ENCODE measurements at places on chromosomes 5 and 9.

DNA sequence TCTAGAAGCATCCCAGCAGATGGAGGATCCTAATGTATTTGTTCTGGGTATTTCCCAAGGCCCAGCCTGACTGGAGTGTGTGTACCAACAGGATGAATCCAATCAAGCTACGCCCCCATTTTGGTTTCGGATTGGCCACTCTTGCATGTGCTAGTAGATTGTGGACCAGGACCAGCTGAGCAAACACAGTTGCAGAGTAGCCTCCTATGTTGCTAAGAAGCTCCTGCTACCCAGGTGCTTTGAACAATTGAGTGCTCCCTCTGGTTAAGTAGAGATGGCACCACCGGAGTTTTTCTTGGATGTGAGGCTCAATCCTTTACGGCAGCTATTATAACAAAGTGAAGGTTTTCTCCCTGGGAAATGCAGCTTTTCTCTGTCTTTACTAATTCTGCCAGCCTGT lies 204.5 kb downstream of the NTRK2 start:
- no peak for DNase-seq

- no peak for DNase-seq
These were observed 500.1 kb downstream of the GABRG2 start for GRCh38 chr5:162567644-162568043.

- no peak for DNase-seq
These were observed at the start of gene CSF2 for GRCh38 chr5:132073231-132074013. Gene CSF2, plus strand, starts transcription at chr5:132073789. Its CDS starts 35 bp downstream, at chr5:132073824.

GRCh38 chr9:36053971-36054370 lies 17.3 kb downstream of the RECK start:
- peak; percentile 26 for DNase-seq

GRCh38 chr5:42522783-42523182 lies 99.5 kb downstream of the GHR start:
- DNase-seq = no peak

GRCh38 chr5:228886-229285 lies 10.8 kb downstream of the SDHA start:
- DNase-seq = no peak

- no peak for DNase-seq
These were observed 81.8 kb downstream of the FBXW11 start for GRCh38 chr5:171924493-171925122.

DNA sequence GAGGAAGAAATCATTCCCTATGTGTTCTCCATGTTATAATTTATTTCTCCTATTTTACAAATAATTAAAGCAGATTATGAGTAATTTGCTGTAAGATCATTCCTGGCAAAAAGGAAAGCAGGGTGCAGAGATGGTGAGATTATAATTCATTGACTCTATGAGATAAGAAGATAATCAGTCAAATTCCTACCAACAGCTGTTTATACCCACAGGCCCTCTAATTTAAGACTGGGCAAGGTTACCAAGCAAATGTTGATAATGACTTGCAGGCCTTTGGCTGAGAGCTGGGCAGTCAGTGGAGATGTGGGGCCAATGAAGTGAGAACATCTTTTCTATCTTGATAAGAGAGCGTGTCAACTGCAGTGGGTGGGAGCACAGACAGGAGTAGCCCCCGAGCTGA lies 222.7 kb downstream of the ICE1 start:
- no peak for DNase-seq

DNA sequence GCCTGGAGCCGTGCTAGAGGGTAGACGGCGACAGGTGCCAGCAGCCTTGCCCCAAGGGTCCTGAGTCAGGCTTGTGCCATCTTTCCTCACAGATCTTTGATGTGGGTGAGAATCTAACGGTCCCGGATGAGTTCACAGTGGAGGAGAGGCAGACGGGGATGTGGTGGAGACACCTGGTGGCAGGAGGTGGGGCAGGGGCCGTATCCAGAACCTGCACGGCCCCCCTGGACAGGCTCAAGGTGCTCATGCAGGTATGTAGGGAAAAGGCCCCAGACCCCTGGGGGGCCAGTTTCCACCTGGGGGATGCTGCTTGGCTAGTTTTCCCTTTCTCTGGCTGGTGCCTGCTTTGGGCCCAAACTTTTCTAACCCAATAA lies 24.0 kb downstream of the PTGES2 start:
- no peak for DNase-seq

DNA sequence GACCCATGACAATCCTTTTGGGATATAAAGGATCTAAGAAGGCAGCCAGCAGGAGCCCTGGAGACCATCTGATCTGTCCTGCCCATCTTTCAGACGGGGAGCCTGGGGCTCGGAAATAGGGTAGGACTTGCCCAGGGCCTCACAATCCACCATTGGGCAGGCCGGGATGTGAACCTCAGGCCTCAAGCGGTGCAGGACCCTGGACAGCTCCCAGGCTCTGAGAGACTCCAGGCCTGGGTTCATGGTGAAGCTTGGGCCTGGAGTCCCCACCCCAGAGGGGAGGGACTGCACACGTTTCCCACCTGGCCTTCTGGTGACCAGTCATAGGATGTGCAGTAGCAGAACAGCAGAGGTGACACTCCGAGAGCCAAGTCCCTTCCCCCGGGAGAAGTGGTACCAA lies 36.6 kb upstream of the RAPGEF1 start:
- DNase-seq = peak; percentile 37

GRCh38 chr5:40999966-41000365 lies 71.2 kb downstream of the MROH2B start:
- DNase-seq = no peak

- DNase-seq = peak; percentile 96
These were observed 84.2 kb downstream of the MUSK start for GRCh38 chr9:110752766-110753165.

DNA sequence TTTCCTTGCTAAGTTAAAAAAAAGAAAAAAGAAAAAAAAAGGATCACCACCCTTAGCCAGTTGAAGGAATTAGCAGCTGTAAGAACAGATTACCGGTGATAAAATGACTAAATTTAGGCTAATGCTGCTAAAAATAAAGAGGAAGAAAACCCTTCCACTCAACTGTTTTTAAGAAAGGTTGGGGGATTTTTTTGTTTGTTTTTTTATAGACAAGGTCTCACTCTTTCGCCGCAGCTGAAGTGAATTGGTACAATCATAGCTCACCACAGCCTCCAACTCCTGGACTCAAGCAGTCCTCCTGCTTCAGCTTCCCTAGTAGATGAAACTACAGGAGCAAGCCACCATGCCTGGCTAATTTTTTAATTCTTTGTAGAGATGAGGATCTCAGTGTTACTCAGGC lies 101.7 kb downstream of the SNCAIP start:
- no peak for DNase-seq

GRCh38 chr9:15641291-15641690 lies 88.4 kb downstream of the CCDC171 start:
- no peak for DNase-seq

- DNase-seq = no peak
These were observed 146.9 kb upstream of the GNA14 start for GRCh38 chr9:77794985-77795384.

- no peak for DNase-seq
These were observed 247.0 kb upstream of the IRX4 start for GRCh38 chr5:2129568-2130272.

DNA sequence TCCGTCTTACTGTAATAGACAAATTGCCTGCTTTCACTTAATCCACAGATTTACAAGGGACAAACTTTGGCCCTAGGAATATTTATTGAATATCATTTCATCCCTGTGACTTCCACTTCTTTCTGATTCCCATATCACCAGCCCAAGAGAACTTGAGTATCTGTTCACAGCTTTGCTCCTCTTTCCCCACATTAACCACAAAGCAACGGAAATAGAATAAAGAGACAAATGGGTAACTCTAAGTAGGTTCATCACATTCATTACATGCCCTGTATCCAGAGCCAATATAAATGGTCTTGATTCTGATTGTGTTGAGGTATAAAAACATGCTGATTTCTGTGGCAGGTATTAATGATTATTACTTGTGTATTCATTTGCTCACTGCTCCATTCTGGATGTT lies 41.9 kb downstream of the TMEM252 start:
- no peak for DNase-seq

DNA sequence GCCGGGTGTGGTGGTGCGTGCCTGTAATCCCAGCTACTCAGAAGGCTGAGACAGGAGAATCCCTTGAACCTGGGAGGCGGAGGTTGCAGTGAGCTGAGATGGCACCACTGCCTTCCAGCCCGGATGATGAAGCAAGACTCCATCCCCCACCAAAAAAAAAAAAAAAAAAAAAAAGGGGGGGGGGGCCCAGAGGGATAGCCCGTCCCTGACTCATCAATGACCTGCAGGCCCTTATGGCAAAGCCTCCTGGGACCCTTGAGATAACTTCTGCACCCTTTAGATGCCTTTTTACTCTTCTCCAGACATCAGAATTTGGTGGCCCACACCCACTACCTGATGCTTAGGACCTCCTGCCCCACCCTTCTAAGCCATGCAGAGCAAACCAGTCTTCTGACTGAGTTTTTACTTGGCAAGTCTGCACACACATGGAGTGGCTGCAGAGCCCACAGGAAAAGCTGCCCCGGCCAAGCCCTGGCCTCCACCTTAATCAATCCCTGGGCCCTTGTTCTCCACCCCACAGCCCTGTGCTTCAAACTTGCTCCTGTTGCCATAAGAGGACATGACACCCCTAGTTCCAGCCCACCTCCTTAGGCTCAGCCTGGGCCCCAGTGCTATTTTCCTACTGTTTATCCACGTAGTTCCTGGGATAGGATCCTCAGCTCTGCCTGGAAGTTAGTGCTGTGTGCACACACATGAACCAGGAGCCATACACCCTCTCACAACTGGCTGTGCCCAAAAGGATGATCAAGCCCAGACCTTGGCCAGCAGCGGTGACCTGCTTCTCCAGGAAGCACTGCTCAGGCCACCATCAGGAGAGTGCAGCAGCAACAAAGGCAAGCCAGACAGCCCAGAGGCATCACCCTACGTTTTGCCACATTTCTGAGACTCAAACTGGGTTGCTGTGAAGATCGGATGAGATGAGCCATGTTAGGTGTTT lies 5.1 kb downstream of the MGAT1 start:
- no peak for DNase-seq

DNA sequence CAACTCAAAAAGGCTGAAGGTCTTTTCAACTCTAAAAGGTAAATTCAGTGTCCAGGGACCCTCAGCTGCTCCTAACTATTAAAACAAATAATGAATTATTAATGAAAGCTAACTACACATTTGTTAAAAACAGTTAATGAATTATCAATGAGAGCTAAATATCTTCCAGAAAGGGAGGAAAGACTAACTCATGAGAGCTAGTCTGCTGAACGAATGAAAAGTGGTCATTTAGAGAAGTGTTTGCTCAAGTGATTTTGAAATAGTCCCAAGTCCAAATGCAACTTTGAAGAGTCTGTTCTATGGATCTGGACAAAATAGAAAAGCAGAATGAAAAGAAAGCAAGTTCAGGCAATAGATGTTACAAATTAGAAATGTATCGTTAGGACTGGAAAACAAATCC lies 133.9 kb upstream of the SPEF2 start:
- no peak for DNase-seq

GRCh38 chr9:129414377-129414992 lies 206.4 kb downstream of the C9orf50 start:
- peak; percentile 53 for DNase-seq

DNA sequence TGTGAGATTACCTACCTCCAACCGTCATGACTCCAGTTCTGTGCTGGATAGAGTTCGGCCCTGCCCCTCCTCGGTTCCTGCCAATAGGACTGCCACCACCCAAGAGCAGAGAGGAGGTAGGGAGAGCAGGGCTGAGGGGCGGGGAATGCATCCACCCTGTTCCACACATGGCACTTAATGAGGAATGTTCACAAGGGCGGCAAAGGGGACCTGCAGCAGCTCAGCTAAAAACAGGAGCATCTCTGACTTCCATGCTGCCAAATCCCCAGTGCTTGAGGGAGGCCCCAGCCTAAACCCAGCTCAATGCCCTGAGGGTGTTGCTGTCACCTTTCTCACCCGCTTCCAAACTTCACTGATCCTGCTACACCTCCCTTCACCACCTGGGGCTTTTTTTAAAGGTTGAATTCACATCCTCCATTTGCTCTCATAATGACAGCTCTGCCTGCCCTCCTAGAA lies 7.8 kb upstream of the DELE1 start:
- no peak for DNase-seq

DNA sequence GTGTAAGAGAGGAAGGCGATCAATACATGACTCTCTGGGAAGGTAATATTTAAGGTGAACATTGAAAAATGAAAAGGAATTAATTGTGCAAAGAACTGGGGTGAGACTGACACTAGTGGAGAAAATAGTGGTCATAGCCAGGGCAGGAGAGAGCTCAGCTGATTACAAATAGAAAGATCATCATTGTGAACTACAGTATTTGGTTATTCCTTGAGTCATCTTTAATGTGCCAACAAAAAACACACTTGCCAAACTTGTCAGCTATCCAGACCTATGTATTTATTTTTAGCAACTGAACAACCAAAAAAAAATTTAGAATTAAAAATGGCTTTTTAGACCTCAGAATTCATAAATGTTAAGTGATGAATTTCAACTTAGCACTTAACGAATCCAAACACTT lies 749.8 kb upstream of the CDH9 start:
- DNase-seq = no peak

- DNase-seq = no peak
These were observed 380.5 kb downstream of the SLCO4C1 start for GRCh38 chr5:101915554-101915953.

DNA sequence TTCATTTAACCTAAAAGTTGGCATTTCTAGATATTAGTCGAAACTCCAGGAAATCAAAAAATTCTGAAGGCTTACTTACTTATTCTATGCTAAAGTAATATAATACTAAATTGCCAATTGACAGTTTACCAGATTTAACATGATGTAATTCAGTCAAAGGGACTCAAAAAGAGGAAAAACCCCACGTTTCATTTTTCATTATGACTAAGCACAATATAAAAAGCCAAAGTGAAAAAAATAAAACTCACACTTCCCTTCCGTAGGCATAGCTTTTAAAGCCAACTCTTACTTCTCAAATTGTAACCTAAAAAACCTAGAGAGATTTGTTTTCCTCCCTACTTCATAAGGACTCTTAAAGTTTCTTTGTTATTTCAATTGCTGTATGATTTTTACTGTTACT lies 146.6 kb downstream of the RAPGEF6 start:
- peak; percentile 7 for DNase-seq

GRCh38 chr9:127767909-127768331 lies 10.5 kb downstream of the SH2D3C start:
- DNase-seq = peak; percentile 81

DNA sequence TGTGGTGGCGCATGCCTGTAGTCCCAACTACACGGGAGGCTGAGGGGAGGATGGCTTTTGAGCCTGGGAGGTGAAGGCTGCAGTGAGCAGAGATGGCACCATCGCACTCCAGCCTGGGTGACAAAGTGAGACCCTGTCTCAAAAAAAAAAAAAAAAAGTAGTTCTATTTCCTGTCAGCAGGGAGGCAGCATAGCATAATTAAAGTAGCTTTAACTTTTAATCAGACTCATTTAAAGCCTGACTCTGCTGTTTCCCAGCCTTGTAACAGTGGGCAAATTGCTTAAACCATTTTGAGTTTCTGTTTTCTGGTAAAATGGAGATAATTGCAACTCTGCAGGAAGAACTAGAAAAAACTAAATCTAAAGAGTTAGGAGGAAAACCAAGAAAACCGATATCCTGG lies 31.2 kb downstream of the CNOT6 start:
- no peak for DNase-seq

DNA sequence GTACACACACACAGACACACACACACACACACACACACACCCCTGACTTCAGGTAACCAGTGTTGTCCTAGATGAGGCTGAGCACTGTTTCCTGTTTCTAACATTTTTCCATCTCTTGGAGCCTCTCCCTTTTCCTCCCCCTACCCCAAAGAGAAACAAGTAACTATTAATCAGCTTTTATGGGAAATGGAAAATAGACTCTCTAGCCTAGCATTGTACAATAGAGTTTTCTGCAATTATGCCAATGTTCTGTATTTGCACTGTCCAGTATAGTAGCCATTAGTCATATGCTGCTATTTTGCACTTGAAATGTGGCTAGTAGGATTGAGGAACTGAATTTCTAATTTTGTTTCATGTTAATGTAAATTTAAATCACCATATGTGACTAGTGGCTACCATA lies 33.1 kb downstream of the RAB3C start:
- DNase-seq = no peak
